Cortex of kidney (tissue), 1 donor: ENCODE measurements at places on chromosomes 1 and 21.

- no peak for DNase-seq
These were observed 22.6 kb upstream of the RABGAP1L start for GRCh38 chr1:174136714-174137113.

DNA sequence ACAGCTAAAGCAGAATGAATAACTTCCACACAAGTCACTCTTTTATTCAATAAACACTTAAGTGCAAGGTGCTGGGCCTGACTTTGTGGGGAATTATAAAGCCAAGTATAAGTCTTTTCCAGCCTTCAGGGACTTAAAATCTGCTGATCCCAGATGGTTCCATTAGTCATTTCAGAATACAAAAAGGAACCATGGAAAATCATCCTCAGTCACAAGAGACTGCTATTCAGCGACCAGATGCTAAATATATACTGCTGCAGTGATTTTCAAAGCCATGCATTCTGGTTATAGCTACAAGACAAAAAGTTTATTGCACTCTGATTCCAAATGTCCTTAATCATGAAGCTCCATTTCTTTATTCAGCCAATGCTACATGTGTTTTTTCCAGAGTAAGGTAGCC, 25.7 kb downstream of the GLMN start:
- DNase-seq = no peak

DNA sequence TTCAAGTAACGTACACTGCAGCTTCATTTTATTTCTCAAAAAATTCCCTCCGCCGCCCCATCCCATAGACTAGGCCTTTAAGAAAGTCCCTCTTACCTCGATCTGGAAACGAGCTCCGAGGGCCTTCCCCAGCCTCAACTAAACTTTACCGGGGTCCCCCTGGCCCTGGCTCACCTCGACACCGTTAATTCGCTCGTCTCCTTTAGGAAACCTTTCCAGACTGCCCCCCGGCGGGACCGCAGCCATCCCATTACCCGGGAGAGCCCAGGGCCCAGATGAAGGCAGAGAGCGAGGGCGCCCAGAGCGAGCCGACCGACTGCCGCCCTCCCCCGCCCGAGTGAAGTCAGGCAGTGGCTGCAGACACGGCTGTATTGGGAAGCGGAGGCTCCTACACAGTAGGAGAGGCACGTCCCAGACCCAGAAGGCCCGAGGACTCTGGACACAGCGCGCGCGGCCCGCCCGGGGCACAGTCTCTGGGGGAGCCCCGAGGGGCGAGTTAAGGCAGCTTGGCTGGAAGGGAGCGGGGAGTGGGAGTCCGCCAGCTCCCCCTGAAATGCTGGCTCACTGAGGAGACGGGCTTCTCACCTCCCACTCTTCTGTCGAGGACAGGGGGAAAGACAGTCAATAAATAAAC, 14.6 kb downstream of the SEMA6C start:
- no peak for DNase-seq

- no peak for DNase-seq
These were observed 240.4 kb downstream of the HMCN1 start for GRCh38 chr1:185974367-185975170.

GRCh38 chr1:111483876-111484275, 10.1 kb downstream of the C1orf162 start:
- DNase-seq = no peak

DNA sequence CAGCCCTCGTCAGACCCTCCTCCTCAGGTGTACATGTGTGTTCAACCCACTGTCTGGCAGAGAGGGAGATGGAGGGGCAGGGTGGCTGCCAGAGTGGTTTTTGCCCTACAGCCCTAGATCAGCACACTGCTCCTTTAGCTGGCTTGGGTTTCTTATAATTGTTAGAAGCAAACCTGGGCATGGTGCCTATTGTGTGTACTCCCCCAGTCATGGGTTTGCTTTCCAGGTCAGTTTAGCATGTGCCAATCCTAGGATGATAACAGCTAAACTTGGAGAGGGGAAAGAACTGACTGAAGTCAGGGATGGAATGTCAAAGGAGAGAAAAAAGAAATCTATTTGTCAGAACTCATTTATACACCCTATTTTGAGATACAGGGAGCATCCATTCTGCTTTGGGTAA, 63.3 kb downstream of the UCK2 start:
- DNase-seq = no peak

GRCh38 chr1:16257968-16258367, 21.0 kb upstream of the CPLANE2 start:
- no peak for DNase-seq
